ENCODE measurements at places on chromosomes 13 and 19.
A peak's percentile ranks its signal among the peaks of the same experiment; 100 is the strongest.

DNA sequence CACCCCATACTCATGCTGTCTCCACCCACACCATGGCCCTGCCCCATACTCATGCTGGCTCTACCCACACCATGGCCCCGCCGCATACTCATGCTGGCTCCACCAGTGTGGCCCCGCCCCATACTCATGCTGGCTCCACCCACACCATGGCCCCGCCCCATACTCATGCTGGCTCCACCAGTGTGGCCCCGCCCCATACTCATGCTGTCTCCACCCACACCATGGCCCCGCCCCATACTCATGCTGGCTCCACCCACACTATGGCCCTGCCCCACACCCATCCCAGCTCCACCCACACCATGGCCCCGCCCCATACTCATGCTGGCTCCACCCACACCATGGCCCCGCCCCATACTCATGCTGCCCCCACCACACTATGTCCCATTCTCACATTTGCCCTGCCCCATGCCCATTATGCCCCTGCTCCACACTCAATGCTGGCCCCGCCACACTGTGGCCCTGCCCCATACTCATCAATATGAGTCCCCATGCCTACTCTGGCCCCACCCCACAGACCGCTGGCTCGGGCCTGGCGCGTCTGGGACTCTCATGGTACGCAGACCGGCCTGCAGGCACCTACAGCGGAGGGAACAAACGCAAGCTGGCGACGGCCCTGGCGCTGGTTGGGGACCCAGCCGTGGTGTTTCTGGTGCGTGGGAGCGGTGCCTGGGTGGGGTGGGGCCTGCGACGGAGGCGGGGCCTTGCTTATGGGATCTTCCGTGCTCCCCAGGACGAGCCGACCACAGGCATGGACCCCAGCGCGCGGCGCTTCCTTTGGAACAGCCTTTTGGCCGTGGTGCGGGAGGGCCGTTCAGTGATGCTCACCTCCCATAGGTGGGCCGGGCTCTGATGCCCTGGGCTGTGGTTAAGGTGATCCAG lies 3.7 kb upstream of the ARHGAP45 start:
- DNase-seq, result peak; percentile 96

DNA sequence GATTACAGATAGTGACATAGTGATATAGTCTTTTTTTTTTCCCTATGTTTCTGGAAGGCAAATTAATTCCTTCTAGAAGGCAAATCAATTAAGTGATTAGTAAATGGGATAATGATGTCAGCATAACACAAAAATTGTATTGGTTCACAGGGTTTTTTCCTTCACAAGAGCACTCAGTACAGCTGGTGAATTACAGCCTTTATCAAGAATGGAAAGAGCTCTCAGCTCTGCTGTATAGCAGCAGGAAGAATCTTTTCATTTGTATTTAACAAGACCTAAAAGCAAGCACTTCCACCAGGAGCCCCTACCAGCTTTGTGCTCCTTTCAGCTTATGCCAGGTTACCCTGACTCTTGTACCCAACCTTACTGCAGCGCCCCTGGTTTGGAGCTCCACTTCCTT lies 90.8 kb downstream of the SERP2 start:
- DNase-seq, result no peak

GRCh38 chr13:41596190-41596589 lies 138.8 kb downstream of the RGCC start:
- DNase-seq, result peak; percentile 6

DNA sequence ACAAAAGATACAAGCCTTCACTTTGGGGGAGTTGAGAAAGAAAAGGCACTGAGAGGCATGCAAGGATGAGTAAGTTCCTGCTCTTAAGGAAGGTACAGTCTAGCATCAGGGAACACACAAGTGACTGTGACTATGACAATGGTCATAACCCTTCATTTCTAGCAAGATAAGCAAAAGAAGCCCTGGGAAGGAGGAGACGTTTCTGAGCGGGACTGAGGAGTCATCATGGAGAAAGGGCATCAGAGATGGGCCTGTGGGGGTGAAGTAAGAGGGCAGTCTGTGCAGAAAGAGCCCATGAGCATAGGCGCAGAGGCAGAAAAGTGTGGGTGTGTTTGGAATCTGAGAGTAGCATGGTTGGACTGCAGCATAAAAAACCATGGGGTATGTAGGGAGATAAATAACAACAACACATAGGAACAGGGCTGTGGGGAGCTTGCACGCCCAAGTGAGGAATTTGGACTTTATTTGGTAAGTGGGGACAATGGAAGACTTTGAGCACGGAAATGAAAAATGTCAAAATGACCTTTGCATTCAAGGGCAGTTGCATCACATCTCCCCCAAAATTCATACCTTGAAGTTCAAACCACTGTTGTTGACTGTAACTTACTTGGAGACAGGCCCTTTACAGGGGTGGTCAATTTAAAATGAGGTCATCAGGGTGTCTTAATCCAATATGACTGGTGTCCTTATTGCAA lies 86.7 kb downstream of the MBNL2 start:
- DNase-seq, result no peak

DNA sequence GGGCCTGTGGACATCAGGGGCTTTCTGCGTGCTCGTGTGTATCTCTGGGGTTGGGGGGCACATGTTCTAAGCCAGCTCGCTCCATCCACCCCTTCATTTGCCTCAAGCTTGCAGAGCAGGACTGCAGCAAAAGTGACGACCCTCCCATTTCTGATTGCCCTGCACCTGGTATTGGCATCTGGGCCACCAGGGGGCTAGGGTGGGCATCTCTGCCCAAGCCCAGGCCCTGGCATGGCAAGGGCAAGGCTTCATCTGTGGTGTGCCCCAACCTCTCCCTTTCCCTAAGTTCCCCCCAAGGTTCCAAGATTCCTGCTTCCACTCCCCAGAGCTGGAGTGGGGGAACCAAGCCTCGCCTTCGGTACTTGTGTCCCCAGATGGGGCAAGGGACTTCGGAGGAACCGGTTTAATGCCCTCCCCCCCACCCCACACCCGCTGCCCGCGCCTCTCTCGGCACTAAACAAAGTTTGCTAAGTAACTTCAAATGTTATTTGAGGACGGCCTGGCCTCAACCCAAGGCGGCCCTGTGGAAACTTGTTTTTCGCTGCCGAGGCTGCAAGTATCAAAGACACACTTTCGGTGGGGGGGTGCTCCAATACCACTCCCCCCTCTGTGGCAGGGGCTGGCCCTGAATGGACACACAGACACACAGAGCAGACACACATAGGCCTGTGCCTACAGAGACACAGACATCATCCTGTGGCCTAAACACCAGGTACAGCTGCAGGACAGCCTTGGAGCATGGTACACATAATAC lies 12.2 kb downstream of the NFIX start:
- no peak for DNase-seq

DNA sequence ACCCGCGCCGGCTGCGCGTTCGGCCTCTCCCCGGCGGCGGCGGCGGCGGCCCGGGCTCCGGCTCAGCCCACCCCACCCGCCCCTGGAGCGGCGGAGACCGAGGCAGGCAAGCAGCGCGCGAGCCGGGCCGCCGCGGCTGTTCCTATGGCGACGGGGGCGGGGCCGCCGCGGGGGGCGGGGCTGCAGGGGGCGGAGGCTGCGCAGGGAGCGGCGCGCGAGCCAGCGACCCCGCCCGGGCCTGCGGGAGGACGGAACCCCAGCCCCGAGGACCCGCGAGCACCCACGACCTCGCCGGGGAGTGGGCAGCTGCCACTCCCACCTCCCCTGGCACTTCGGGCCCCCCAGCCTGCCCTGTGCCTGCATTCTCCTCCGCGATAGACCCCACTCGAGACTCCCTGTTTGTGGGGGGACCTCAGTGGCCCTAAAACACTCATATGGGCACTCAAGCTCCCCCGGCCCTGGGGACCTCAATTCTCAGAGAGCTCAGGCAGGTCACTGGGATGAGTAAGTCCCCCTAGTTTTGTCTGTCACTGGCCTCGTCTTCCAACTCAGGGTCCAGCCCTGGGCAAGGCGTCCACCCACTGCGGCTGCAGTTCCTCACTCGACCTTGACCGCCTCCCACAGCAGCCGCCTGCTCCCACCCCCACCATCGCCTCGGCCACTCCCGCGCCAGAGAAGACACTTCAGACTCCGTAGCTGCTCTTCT lies at the start of gene CTXN1:
TSS of gene CTXN1 (minus strand) at position 115 of the 706 bp plus-strand sequence. CDS start 597 bp downstream, outside the sequence.
- peak; percentile 75 for DNase-seq

DNA sequence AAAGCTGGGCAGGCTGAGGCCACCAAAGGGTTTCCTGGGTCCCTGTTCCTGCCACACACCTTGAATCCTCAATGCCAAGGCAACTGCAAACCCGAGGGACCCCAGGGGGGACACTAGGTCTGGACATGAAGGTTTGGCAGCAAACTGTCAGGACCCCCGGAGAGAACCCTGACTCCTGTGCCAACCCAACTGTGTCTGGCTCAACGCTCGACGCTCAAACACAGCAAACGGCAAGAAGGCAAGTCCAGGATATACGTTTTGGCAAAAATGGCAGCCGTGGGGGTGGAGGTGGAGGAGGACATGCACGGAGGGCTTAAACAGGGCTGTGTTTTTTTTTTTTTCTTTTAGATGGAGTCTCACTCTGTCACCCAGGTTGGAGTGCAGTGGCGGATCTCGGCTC lies 73.0 kb downstream of the GADD45B start:
- no peak for DNase-seq

- no peak for DNase-seq
Measured at GRCh38 chr13:90866006-90866405, 481.5 kb upstream of the MIR17HG start.

GRCh38 chr13:48567515-48568369 lies 34.9 kb upstream of the RCBTB2 start:
- DNase-seq, result no peak

DNA sequence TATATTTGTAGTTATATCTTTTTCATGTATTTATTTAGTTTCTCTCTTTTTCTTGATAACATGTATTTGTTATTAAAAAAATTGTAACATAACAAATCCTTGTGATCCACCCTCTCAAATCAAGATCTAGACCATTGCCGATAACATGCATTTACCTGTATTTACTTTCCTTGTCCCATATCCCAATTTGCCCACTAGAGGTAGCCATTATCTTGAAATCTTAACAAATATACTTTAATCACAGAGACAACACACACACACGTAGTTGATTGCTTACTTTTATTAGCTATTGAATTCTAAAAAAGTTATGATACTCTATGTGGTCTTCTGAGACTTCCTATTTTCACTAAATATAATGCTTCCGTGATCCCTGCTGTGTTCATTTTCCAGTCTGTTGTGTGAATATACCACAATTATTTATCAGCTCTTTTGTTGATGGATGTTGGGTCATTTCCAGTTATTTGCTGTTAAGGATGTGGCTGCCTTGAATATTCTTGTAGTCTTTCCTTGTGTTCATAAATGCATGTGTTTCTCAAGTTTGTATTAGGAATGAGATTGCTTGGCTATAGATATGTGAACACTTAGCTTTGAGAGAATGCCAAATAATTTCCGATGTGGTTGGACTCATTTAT lies 31.3 kb upstream of the ZMYM2 start:
- peak; percentile 59 for DNase-seq

DNA sequence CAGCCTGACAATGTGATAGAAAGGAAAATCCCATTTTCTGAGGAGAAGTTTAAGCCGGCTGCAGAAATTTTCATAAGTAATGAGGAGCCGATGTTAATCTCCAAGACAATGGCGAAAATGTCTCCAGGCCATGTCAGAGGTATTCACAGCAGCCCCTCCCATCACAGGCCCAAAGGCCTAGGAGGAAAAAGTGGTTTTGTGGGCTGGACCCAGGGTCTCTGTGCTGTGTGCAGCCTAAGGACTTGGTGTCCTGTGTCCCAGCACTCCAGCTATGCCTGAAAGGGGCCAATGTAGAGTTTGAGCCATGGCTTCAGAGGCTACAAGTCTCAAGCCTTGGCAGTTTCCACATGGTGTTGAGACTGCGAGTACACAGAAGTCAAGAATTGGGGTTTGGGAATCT lies 32.9 kb upstream of the GPC6 start:
- DNase-seq, result no peak

DNA sequence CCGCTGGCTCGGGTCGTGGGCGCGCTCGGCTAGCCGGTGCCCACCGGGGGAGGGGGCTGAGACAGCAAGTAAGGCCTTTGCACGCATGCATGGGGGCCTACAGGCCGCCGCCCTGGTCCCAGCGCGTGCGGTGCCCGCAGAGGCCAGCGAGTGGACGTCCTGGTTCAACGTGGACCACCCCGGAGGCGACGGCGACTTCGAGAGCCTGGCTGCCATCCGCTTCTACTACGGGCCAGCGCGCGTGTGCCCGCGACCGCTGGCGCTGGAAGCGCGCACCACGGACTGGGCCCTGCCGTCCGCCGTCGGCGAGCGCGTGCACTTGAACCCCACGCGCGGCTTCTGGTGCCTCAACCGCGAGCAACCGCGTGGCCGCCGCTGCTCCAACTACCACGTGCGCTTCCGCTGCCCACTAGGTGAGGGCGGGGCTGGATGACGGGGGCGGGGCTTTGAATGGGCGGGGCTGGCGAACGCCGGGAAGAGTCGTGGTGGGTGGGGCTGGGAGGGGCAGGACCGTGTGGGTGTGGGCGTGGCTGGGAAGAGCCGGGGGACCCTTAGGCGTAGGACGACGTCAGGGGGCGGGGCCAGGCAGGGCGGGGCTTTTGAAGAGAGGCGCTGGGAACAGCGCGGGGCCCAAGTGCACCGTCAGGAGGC lies 2.1 kb downstream of the CILP2 start:
- peak; percentile 84 for DNase-seq

DNA sequence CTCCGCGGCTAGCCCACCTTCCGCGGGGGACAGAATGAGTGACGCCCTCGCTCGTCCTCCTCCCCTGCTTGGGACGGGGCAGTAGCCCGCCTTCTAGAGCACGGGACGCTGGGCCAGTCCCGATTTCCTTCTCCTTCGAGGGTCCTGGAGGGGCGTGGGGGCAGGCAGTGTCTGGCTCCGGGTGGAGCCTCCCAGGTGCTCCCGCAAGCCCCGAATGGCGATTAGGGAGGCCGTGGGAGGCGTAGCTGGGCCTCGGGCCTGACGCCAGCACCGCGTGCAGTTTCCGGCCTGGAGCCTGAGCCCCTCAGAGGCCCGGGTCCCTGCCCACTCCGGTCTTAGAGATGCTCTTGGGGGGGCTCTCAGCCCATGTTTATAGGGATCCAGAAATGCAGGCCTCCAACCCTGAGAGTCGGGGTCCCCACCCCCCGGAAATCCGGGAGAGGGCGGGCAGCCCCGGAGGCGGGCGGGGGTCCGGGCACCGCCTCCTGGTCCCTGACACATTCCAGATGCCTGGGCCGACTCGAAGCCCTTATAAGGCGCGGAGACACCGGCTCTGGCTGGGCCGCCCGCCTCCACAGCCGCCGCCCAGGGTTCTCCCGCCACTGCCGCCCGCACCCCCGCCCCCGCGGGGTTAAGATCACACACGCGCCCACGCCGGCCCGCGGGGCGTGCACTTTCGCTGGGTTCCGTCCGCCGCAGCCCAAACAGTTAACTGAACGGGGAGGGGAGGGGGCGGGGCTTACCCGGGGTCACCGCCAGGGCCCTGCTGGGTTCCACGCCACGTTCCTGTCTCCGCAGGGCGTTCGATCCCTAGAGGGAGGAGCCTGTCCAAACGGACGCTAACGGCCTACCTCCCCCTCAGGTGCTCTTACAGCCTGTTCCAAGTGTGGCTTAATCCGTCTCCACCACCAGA lies 1.5 kb downstream of the MYADM start:
- peak; percentile 88 for DNase-seq

GRCh38 chr13:73140801-73141200 lies 82.0 kb downstream of the KLF5 start:
- no peak for DNase-seq

Measured in NAMALWA (cell line).